Upper lobe of right lung (tissue), 1 donor: ENCODE measurements at places on chromosomes 6 and 20.
A peak's percentile ranks its signal among the peaks of the same experiment; 100 is the strongest.

- DNase-seq = no peak
Observed at GRCh38 chr6:26327450-26328264, 37.3 kb upstream of the BTN3A2 start.

- DNase-seq = no peak
Observed at GRCh38 chr20:36319356-36320260, 13.5 kb downstream of the DLGAP4 start.

DNA sequence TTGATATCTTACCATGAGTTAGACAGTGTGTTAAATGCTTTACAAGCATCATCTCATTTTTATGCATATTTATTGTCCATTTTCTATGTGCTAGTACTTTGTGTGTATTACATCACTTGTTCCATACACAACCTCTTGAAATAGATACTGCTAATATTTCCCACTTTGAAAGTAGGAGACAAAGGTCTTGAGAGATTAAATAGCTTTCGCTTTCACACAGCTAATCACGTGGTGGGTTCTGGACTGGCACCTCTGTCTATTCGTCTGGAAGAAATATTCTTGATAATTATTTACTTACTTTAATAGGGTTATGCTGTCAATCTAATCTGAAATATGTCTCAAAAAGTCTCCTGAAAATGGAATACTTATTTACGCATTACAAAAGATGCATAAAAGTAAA, 30.2 kb downstream of the EPHA7 start:
- DNase-seq = no peak

DNA sequence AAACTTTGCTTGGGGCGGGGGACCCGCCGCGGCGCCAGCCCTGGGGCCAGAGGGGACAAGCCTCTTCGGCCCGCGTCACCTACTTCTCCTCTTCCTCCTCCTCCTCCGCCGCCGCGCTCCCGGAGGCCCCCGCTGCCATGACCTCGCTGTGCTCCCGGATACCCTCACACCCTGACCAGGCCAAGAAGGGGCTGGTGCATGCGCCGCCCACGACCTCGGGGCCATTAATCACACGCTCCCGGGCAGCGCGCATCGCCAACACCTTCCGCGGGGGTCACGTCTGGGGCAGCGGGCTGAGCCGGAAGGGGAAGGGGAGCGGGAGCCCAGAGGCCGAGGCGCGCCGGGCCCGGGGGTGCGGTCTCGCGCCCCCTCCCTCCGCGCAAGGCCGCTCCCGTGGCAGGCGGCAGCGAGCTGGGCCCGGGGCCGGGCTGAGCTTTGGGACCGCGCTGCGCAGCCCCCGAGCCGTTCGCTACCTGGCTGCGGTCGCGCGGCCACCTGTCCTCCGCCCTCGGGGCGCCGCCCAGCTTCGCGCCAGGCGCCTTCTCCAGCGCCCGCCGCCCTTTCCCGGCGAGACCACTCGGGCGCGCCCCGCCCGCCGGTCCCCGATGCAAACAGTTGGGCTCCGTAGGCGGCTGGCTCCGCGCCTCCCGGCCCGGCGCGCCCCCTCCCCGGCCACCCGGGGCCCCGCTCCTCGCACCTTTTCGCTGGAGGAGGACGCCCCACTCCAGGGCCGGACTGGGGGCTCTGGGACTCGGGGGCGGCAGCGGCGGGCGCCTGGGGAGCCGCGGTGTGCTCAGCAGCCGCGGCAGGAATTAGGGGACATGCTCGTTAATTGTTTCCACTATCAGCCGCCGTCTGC, 575 bp upstream of the CNR1 start:
- DNase-seq = peak; percentile 79

GRCh38 chr20:24891546-24892393, 57.3 kb upstream of the CST7 start:
- DNase-seq = peak; percentile 61

GRCh38 chr20:10012464-10012863, 22.3 kb upstream of the ANKEF1 start:
- no peak for DNase-seq

DNA sequence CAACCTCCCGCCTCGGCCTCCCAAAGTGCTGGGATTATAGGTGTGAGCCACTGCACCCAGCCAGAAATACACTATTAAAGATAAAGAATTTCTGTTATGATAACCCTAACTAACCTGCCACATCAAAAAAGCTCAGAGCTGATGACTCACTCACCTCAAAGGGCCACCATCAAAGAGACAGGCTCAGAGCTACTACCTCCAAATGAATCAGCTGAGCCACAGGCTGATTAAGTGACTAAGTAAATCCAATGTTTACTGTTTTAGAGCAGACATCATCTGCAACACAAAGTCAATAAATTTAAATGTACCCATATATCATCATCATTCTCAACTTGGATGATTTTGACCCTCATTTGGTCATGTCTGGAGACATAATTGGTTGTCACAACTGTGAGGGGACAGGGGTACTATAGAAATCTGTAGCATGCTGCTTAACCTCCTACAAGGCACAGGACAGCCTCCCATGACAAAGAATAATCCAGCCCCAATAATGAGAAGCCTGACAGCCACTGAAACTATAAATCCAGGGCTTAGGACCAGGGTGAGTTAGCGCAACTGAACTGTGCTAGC, 106.5 kb downstream of the ATP9A start:
- no peak for DNase-seq

DNA sequence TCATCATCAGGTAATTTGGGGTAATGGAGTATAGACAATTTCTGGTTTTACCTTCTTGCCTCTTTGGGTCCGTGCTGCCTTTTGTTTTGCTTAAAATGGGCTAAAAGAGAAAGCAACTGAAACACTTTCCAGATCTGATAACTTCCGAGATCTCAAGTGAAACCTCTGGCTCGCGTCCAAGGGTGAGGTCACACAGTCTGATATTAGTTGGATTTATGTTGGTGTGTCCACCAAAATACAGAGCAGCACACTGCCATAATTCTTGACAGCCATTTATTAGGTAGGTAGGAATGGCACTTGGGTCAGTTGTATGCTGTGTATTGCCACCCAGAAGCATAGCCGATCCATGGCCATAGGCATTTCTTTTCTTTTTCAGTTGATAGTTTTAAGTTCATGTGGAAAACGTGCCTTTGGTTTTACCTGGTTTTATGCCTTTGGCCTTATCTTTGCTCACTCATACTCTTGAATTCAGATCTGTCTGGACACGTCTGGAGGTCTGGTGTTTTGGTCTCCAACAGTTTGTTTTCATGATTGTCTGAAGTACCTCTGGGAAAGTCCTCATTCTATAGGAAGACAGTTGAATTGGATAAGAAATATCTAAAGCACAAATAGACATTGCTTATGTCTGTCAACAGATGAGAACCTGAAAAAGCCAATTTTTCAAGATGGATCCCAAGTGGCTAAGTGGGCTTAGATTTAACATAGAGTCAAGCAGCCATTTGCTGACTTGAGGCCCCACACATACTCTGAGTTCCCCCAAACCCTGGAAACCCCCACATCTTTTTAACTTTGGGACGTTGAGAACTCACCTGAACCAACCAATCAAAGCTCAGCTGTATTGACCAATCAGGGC, 320.8 kb downstream of the SOX4 start:
- peak; percentile 79 for DNase-seq

- DNase-seq = peak; percentile 67
Observed at GRCh38 chr6:11381801-11382513, 149.5 kb upstream of the NEDD9 start.

DNA sequence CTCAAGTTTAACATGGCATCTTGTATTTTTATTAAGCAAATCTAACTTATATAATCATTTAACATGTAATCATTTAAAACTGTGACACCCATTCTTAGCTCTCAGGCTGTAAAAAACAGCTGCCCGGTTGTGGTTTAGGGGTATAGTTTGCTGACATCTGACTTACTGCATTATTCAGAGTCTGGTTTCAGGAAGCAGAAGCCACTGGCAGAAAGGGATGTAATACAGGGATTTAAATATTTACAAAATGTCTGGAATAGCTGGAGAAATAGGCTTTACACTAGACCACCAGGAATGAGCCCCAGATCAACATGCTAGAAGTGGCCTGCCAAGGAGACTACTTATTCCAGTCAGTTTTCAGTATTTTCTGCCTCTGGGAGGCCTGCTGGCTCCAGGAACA, 421.1 kb downstream of the CD109 start:
- DNase-seq = no peak

GRCh38 chr20:7984192-7984591, 35.4 kb downstream of the TMX4 start:
- DNase-seq = no peak

- DNase-seq = no peak
Observed at GRCh38 chr20:32960222-32960518, 44.1 kb downstream of the SUN5 start.

DNA sequence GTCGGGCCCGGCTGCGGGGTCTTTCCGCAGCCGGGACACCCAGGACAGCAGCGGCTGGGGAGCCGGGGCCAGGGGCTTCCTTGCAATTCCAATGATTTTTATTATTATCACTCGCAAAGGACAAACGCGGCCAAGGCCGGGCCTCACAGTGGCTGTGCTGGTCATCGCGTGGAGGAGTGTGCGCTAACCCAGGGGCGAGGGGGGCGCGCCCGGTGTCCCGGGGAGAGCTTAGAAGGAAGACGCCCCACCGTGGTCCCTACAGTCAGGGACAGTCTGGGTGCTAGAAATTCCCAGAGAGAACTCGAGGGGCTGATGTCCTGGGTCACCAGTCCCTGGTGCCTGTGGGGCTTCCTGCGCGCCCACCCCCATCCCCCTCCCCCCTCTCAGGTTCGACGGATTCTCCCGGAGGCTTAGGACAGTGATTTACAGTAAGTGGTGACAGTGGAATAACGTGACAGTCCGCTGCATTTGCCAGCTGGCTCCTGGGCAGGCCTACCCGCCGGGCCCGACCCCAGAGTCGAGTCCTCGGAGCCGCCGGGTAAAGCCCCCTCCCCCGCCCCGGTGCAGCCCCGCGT, 9.5 kb downstream of the FOXC1 start:
- DNase-seq = no peak

DNA sequence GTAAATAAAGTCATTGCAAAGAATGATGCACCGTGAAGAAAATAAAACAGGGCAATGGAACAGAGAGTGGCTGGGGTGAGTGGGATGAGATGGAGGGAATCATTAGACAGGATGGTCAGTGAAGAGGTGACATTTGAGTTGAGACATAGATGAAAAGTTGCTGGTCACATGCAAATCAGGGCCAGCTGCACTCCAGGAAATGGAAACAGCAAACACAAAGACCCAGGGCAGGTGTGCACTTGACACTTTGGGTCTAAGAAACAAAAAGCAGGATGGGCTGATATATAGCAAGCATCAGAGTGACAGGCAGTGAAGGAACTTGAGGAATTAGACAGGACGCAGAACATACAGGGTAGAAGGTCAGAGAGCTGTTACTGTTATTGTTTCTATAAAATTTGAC, 171.5 kb upstream of the RIPOR2 start:
- no peak for DNase-seq

DNA sequence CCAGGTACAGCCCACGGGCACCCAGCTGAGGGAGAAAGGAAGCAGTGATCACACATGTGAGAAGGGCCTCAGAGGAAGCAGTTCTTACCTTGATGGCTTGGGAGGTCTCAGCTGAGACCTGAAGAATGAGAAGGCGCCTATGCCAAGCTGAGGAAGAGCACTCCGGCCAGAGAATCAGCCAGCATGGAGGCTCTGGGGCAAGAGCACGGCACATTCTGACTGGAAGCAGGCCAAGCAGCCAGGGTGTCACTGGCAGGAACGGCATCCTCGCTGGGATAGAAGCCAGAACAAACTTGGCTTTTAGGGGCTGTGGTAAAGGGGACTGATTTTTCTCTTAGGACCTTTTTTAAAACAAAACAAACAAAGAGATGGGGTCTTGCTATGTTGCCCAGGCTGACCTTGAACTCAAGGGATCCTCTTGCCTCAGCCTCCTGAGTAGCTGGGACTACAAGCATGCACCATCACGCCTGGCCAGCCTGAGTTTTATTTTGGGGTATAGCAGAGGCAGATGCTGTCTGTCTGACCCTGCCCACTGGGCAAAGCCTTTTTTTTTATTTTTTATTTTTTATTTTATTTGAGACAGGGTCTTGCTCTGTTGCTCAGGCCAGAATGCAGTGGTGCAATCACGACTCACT, 17.6 kb downstream of the GHRH start:
- DNase-seq = no peak

- DNase-seq = no peak
Observed at GRCh38 chr6:170290296-170291128, at the start of gene DLL1. Gene DLL1 (minus strand): TSS chr6:170291078. CDS start chr6:170290139, 939 bp downstream.

DNA sequence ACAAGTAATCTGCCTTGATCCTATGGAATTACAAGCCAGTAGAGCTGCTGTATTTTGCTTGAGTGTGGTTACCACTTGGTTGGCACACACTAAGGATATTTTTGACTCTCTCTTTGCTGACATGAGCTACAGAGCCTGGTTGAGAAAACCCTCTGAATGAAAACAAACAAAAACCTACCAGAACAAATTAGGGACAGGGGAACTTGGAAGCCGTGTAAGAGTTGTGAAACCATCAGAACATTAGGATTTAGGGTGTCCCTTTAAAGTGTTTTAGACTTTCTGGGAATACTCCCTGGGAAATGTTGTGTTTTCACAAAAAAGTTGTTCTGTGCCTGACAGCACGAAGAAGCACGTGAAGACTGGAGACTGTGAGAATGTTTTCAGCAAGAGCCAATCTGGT, 20.5 kb upstream of the PDE7B start:
- no peak for DNase-seq

- no peak for DNase-seq
Observed at GRCh38 chr6:166907373-166907841, 48.9 kb downstream of the RNASET2 start.

- no peak for DNase-seq
Observed at GRCh38 chr20:39795401-39796272, 833.5 kb downstream of the DHX35 start.

- DNase-seq = no peak
Observed at GRCh38 chr6:87373377-87373776, 28.8 kb downstream of the C6orf163 start.

- no peak for DNase-seq
Observed at GRCh38 chr6:137264311-137265075, 45.3 kb upstream of the IFNGR1 start.

GRCh38 chr6:1197309-1197708, 114.6 kb upstream of the FOXQ1 start:
- DNase-seq = no peak

DNA sequence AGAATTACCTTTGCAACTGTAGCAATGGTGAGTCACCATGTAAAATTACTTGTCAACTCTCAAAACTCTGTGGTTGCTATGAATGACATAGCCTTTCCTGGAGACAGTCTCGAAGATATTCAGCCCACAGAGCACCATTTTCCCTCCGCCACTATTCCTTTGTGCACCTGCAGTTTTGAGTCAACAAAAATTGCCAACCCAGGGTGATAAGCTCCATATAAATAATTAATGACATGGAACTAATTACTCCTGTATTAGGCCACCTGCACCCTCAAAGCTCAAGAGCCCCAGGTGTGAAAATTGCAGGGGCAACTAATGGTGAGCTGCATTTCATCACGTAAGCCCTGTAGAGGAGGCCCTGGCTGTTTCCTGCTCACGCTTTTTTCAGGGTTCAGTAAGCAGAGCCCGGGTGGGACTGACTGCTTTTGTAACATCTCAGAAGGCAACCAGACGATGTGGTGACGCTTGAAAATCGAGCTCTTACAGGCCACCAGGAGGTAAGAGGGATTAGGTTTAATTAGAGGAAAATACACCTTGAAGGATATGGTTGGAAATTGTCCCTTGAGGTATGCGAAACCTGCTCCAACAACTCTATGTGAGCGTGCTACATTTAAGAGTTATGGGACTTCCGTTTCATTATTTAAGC, 70.8 kb downstream of the BMP2 start:
- no peak for DNase-seq

GRCh38 chr6:15994814-15995459, 133.9 kb upstream of the MYLIP start:
- no peak for DNase-seq

GRCh38 chr6:70996106-70996505, 39.2 kb upstream of the B3GAT2 start:
- no peak for DNase-seq
